ENCODE measurements at places on chromosomes 2 and 18.
A peak's percentile ranks its signal among the peaks of the same experiment; 100 is the strongest.

GRCh38 chr2:180660207-180660606, 320.2 kb upstream of the UBE2E3 start:
- DNase-seq: no peak

- DNase-seq: no peak
Measured at GRCh38 chr2:229475778-229476177, 204.7 kb upstream of the PID1 start.

GRCh38 chr18:74013955-74014354, 133.7 kb downstream of the FBXO15 start:
- peak; percentile 5 for DNase-seq

DNA sequence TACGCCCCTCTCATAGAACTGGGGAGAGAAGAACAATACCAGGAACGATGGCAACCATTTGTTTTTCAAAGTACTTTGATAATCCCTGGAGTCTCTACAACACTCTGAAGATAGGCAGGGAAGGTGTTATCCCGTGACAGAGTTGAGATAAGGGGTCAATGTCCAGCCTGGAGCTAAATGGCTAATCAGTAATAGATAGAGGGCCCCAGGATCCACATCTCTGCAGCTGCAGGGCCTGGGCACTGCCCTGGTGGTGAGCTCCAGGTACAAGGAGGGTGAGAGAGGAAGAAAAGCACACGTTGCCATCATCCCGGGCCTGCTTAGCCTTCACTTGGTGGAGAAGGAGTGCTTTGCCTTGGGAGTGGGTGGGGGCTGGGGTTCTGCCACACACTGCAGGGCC, 260.6 kb downstream of the PRKCE start:
- DNase-seq: no peak

Data from renal cortex interstitium (tissue), 15 donors.